NCI-H69 (cell line): ENCODE measurements at places on chromosomes 4 and X.

DNA sequence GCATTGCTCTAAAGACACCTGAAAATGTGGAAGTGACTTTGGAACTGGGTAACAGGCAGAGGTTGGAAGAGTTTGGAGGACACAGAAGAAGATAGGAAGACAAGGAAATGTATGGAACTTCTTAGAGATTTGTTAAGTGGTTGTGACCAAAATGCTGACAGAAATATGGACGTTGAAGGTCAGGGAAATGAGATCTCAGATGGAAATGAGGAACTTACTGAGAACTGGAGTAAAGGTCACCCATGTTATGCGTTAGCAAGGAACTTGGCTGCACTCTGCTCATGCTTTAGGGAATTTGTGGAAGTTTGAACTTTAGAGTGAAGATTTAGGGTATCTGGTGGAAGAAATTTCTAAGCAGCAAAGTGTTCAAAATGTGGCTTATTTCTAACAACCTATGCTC is 99.4 kb downstream of the FAM13A start:
- no peak for DNase-seq

DNA sequence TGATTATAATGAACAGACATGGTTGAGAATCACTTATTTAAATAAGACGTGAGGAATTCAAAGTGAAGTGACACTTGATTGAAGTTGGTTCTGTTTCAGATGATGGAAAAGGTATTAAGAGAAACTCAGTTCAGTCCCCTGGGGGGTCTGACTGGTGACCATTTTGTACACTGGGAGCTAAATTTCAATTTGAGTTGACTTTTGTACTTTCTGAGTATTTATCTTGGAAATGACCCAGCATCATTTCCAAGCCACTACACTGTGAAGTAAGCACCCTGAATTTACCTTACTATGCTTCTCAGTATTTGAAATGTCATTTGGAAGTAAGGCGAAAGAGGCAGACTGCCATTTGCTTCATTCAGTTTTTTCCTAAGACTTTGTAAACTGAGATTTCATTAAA is 73.4 kb downstream of the CNOT6L start:
- no peak for DNase-seq

DNA sequence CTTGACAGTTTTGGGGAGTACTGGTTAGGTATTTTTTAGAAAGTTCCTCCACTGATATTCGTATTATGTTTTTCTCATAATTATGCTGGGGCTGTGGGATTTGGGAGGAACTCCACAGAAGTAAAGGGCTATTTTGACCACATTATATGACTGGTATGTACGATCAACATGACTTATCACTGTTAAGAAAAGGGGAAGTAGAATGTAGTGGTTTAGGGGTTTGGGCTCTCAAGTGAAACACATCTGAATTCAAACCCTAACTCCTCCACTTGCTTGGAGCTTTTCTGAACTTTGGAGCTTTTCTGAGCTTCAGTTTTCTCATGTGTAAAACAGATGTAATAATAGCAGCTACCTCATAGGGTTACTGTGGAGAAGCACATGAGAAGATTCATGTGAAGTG is 96.4 kb upstream of the C1GALT1C1 start:
- no peak for DNase-seq

DNA sequence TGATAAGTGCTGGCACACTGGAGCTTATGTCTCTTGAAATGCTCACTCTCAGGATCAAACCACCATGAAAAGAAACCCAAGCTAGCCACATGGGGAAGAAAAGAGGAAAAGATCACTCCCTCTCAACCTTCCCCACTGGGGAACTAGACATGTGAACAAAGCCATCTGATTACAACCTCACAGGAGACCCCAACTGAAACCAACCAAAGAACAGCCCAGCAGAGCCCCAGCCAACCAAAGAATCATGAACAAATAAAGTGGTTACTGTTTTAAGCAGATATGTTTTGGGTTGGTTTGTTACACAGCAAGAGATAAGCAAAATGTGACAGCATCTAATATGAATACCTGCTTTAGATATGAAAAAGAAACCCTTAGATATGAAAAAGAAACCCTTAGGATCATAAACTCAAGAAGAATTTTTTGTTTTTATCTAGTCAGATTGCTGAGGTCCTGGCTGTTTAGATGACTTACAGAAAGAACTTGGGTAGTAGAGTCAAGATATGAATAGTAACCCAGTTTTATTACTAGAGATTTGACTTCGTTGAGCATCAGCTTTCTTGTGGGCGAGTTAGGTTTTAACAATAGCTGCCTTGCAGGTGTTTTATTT is 23.7 kb upstream of the TLR7 start:
- no peak for DNase-seq

GRCh38 chrX:96372313-96373046 is 312.2 kb upstream of the DIAPH2 start:
- no peak for DNase-seq

- DNase-seq: no peak
Measured at GRCh38 chr4:112076919-112077608, 68.2 kb upstream of the FAM241A start.

- peak; percentile 5 for DNase-seq
Measured at GRCh38 chrX:121221322-121221977, 174.0 kb downstream of the GLUD2 start.
